ENCODE measurements at places on chromosomes 3 and 15.

DNA sequence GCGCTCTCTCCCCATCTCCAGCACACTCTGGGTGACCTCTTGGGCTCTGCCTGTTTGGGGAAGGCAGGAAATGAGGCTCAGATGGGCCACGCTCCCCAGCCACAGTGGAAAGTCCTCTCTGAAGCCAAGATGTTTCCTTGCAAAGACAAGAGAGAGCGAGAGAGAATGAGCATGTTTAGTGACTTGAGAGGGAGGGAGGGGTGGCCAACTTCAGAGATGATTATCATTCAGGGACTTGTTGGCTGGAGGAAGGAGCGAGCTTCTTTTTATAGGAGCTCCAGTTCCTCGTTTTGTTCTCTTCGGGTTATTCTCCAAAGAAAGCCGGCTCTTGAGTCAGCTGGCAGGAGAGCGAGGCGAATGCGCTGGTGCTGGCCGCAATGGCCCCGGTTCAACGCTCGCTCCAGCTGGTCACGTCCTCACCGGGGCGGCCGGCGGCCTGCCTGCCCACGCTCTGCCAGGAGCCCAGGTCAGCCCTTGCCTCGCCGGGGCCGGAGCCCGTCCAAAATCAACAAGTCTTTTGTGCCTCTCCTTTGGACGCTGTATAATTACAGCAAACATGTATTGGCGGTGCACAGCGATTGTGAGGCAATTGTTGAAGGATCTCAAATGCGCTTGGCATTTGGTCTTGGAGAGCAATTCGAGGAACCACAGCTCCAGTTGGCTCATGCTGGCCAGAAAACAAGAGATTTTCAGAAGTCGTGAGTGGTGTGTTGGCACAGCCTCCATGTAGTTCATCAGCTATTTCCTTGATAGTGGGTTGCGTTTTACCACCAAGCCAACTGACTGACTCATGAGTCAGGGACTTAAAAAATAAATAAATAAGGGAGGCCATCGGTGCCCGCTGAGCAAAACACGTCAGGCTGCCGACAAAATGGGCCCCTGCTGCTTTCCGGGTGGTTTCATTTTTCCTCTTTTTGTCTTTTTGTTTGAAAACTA lies 288.6 kb downstream of the UACA start:
- no peak for DNase-seq

- DNase-seq, result no peak
Observed at GRCh38 chr15:29438703-29439055, 169.1 kb upstream of the NSMCE3 start.

DNA sequence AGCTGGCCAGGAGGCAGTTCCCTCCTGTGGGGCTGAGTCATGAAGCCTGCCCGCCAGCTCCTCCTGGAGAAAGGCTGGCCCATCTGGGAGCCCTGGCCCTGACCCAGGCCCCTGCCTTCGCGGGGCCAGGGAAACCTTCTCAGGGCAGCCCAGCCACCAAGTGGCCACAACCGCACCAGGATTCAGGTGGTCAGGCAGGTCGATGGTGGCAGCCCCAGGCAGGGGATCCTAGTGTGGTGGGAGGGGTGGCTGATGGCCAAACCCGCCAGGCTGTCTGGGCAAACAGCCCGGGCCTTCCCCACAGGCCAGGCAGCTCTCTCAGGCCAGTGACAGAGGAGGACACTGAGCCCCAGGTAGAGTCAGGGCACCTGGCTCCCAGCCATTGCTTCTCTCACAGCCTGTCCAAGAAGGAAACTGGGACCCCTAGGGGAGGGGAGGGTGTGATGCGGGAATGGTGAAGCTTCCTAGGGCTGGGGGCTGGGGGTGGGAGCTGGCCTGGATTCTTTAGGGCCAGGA lies 1.2 kb downstream of the TWF2 start:
- no peak for DNase-seq

- no peak for DNase-seq
Observed at GRCh38 chr3:10337323-10338163, 16.6 kb upstream of the SEC13 start.

Measured in activated gamma-delta T cell (primary cell).